ENCODE measurements at places on chromosomes 2 and 18.

DNA sequence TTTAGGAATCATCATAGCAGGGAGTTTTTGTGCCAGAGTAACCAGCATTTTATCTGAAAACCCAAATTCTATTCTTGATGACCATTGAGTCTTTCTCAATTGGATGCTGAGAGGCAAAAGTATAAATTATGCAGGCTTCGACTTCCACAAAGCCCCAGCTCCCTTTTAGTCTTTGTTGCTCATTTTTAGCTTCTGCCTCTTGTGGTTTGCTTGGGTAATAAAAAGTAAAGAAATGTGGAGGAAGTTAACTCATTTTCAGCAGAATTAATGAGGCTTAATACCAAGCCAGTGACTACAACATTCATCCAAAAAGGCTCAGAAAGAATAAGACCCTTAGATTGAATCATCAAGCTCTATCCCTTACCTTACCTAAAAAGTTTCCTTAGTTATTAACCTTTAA lies 18.6 kb downstream of the ERMN start:
- no peak for DNase-seq

- DNase-seq, result no peak
These were observed 72.3 kb downstream of the IL1R2 start for GRCh38 chr2:102063941-102064678.

DNA sequence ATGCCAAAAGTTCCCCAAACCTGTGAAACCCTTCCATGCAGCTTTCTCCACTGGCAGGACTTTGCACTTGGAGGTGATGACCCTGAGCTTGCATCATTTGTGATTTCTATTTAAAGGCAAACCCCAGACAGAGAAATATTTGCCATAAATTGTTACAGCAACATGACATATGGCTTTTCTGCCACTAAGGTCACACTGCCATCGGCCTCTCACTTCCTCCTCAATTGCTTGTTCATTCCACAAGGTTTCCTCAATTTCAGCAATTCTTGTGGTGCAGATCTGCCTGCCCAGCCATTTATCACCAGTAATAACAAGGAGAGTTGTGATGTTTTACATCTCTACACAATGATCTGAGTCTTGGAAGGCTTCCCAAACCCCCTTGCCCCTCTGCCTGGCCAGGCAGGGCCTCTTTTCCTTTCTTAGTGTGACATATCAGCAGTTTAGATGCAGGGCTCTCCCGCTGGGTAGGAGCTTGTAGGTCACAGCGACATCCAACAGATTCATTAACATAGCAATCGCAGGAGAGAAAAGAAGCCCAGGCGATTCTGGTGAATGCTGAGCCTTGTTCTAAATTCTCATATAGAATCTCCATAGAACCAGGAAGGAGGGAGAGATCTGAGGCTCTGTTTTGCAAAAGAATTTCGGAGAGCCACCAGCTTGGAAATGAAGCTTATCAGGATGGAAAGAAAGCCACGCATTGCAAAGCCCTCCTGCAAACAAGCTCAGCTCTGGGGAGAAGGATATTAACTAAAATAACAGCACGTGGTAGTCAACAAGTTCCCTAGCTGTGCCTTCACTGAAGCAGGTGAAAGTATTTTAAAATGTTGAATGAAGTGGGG lies 46.7 kb upstream of the ITGA6 start:
- DNase-seq, result no peak

DNA sequence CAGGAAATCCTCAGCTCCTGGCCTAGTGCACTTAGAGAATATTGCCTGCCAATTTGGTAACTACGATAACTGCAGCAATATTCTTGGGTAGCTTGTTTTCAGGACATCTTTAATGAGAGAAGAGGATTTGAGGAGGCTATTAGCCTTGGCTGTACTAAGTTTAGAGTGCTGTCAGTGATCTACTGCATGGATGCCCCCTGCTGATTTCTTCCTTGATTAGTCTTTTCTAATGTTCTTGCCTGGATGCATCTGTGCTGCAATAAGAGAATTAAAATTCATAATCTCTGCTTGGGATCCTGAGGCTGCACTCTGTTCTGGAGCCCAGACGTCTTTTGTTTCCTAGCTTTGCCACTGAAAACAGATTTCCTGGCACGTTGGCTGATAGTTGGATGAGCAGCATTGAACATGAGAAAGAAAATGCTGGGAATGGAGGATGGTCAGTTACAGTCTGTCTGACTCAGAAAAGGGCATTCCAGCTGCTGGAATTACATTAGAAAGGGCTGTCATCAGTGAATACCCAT lies 115.4 kb downstream of the CCDC85A start:
- no peak for DNase-seq

GRCh38 chr18:79476031-79476917 lies 80.5 kb downstream of the NFATC1 start:
- DNase-seq, result no peak

DNA sequence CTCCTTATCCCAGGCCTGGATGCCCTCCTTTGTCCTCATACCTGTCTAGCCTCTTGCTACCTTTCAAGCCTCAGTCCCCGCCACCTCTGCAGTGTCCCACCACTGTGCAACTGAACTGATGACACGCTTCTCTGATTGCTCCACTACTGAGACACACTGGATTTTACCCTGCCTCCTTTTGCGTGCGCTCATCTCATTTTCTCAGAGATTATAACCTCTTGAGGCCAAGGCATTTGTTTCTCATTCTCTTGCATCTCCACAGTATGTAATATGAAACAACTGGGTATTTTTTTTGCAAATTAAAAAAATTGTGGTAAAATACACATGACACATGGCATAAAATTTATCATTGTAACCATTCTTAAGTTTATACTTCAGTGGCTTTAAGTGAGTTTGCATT lies 95.4 kb downstream of the PRKCE start:
- no peak for DNase-seq

GRCh38 chr2:219384859-219385258 lies 2.9 kb downstream of the DNPEP start:
- DNase-seq, result no peak

DNA sequence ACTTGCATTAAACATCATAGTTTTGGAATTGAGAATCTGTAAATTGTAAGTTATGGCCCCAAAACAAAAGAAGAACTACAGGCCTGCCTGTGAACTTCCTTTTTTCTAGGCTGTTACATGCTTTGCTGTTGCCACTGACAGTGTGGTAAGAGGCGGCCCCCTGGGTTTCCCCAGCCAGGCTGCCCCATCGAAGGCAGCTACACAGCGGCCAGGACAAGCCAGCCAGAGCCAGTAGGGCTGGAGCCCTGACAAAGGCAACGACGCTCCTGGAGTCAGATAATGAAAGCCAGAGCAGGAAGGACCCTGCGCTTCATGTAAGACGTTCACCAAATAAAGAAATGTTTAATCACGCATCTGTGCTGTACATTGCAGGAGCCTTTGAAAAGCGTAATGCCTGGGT lies 55.0 kb downstream of the ANKRD44 start:
- peak; percentile 34 for DNase-seq

GRCh38 chr2:144490017-144490416 lies 29.9 kb downstream of the ZEB2 start:
- no peak for DNase-seq

DNA sequence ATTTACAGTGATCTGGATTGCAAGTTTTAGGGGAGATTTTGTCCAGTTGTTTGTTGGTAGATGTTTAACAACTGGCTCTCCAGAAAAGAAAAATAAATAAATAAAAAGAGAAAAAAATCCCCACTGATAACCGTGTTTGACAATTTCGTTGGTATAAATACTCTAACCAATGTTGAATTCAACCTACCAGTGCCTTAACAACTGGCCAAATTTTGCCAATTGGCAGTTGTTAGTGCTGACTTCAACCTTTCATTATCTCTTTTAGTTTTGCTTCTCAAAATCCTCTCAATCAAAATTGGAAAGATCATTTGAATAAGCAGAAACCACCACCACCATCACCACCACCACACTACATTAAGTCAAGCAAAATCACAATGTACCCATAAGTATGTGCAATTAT lies 490.3 kb downstream of the PIK3C3 start:
- DNase-seq, result no peak

DNA sequence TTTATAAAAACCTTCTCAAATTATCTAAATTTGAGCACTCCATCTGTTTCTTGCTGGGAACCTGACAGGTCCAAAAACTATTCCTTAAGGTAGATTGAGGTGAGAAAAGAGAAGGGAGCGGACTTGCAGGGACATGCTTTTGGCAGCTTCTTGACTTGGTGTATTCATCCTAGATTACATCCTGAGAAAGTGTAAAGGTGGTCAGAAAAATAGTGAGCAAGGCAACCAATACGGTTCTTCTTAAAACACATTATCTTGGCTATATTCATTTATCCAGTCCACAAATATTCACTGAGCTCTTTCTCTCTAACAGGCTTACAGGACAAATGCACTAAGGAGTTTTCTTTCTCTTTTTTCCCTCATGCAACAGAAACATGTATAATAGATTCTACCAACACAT lies 230.0 kb downstream of the LRP1B start:
- DNase-seq, result no peak

- DNase-seq, result no peak
These were observed 103.1 kb downstream of the PPP1R1C start for GRCh38 chr2:182088681-182089320.

- DNase-seq, result no peak
These were observed 12.6 kb downstream of the ERMN start for GRCh38 chr2:157312866-157313486.

DNA sequence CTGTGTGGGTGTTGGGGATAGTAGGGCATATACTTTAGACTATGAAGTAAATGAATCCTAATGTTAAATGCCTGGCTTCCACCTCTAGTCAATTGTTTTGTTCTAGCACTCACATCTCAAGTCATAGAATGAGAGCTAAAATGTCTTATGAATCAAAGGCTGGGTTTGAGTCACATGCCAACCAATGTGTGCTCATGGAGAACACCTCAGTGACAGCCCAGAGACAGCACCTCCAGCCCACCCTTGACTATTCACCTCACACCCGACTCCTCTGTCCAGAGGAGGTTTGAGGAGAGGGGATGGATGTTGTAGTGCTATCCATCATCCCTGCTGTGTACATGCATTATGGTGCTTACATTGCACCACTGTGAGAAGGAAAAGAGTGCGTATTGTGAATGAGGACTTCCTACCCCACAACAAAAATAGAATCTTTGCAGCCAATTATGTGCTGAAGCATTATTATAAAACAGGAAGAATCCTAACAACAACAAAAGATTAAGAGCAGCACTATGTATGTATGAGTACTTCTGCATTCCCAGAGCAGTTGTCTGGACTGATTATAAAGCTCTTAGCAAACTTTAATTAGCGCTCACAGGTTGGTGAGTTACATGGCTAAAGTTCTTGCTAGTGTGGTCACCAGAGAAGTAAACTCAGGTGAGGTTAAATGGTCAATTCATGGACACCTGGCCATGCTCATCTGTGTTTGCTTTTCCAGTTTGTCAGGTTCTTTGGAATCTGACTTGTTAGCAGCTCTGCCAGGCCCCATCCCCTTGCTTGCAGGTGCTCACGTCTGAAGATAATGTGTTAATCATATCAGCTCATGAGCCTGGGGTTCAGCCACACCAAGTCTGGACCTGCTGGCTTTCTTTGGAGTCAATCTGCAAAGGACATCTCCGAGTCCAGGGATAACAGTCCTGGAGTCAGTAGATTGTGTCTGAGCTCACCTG lies 55.3 kb upstream of the NABP1 start:
- no peak for DNase-seq

DNA sequence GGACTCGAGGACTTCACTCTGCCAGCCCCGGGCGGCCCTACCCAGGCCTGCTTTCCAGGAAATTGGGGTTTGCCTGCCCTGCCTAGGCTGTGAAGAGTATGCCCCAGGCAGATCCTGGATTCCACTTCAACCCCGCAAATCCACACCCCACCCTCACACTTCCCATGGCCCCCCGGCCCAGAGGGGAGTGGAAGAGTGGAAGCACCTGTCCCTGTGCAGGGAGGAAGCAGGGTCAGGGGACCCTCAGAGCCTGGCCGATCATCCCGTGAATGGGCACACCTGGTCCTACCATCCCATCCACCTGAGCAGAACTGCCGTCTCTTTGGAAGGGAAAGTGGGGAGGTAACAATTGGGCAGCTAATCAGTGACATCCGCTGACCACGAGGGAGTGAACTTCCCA lies 245.2 kb downstream of the EIPR1 start:
- DNase-seq, result no peak

DNA sequence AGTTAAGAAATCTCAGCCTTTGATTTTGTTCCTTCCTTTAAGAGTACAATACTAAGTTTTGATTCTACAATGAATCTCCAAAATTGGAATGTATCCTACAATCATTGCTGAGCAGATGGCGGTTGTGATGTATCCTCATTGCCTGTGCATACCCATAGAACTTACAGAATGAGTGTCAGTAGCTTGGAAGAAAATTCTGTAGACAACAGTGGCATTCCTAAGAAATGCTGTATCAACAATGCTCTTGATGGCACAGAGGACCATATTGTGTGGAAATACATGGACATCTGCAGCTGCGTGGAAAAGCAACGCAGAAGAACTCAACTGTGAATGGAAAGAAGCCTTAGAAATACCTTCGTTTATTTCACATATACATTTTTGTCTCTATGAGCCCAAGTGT lies 30.2 kb downstream of the GAREM1 start:
- DNase-seq, result no peak

- no peak for DNase-seq
These were observed 197.4 kb upstream of the HDAC4 start for GRCh38 chr2:239598011-239598731.

DNA sequence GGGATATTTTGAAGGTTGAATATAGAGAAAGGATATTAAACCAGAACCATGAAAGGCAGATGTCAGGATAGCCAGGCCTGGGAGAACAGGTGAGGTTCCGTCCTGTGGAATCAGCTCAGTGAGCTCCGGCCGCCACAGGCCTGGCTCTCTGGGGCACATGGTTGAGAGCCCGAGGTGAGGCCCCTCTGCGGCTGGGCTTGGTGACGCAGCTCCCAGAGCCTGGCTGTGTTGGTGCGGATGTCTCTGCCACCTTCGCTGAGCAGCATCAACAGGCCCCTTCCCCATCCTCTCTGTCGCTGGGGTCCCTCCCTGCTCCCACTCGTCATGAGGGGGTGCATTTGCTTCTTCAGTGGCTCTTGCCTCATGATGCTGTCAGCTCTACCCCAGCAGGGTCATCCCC lies 70.7 kb upstream of the PXDN start:
- DNase-seq, result no peak

- DNase-seq, result no peak
These were observed 410.3 kb downstream of the PID1 start for GRCh38 chr2:228860601-228861285.

GRCh38 chr2:40283111-40283909 lies 168.6 kb downstream of the SLC8A1 start:
- no peak for DNase-seq

DNA sequence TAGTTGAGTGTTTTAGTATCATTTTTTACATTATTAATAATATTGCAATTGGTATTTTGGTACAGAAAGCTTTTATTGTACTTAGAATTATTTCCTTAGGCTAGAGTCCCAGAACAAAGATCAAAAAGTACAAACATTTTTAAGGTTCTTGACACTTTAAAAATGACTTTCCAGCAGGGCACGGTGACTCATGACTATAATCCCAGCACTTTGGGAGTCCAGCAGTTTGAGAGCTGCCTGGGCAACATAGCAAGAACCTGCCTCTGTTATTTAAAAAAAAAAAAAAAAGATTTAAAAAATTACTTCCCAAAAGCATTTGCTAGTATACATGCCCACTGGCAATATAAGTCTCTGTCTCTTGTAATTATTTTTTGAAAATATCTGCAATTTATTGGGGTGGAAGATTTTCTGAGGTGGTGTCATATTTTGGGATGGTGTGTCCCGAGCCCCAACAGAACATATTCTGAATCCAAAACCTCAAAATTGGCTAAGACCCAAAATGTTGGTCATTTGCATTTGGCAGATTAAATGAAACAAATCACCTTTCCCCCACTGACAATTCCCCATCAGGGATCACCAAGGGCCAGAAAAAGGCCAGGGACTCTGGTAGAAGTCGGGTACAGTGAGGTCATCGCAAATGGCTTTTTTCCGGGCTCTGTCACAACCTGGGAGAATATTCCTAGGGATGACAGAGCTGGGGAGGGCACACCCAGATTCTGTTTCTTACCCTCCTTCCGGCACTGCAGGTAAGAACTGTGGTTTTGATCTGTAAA lies 42.1 kb downstream of the NIFK start:
- DNase-seq, result no peak

Data from activated T-cell treated with anti-CD3 and anti-CD28 coated beads for 4 hours (primary cell).